ENCODE measurements at places on chromosomes 1 and 21.

- no peak for DNase-seq
These were observed 43.0 kb downstream of the WDR4 start for GRCh38 chr21:42836402-42836666.

DNA sequence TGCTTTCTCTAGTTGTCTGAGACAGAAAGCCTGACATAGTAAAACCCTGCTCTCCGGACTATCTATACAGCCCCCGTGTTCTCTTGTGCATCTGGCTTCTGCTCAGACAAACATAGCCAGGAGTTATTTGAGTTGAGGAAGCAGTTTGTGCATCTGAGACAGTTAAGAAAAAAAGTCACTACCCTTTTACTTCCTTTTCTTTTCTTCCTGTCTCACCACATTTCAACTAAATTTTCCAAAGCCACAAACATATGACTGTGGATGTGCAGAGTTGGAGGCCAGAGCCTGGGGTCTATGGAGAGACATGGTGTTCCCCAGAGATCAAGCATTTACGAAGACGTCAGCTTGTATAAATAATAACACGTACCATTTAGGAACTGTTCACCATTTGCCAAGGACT, 158.5 kb upstream of the FGGY start:
- peak; percentile 57 for DNase-seq

DNA sequence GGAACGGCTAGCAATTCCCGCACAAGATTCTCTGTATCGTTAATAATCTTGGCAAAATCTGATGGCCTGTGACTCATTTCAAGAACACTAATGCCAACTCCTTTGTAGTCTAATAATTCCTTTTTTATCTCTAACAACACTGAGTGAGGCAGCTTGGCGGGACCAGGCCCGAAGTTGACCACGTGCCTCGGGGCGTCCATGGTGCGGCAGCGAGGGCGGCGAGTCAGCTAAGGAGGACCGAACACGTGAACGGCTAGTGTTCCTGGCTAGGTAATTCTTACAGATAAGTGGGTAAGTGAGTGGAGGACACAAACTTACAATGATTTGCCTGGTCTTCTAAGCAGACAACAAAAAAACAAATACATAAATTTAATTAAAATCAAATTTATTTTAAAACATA, 49.3 kb upstream of the ADGRL4 start:
- DNase-seq, result no peak

GRCh38 chr21:41752231-41752681, 14.6 kb downstream of the RIPK4 start:
- no peak for DNase-seq

GRCh38 chr1:57883642-57883995, 459.8 kb upstream of the DAB1 start:
- no peak for DNase-seq

DNA sequence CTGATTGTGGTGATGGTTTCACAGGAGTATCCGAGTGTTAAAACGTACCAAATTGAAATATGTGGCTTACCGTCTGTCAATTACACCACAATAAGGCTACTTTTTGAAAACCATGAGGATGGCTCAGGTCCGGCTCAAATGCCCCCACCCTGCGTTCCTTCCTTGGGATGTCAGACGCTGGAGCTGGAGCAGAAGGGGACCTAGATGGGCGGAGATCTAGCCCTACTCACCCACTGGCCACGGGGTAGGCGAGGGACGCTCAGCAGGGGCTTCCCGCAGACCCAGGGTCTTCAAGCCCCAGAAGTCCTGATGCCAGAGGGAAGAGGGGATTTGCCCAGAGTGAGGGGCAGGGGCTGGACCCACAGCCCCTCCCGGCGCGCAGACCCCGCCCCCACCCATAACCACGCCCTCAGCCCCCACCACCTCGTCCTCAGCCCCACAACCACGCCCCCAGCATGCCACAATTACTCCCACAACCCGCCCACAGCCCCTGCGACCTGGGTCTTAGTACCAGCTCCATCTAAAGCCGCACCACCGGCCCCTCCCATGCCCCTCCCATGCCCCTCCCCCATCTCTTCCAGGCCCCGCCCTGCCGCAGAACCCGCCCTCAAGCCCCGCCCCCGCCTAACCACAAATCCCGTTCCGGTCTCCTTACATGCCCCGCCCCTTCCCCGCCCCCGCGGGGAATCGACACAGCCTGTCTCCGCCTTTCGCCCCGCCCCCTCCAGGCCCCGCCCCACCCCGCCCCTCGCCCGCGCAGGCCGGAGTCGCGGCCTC, at the start of gene LRRC3:
Gene LRRC3, plus strand, starts transcription at position 764 of the 777 bp plus-strand sequence. CDS start 1,135 bp downstream, outside the sequence.
- peak; percentile 12 for DNase-seq

GRCh38 chr1:83741348-83741747, 257.6 kb downstream of the TTLL7 start:
- DNase-seq, result no peak

- DNase-seq, result no peak
These were observed 61.6 kb upstream of the KIAA0040 start for GRCh38 chr1:175254190-175254589.

GRCh38 chr1:46301406-46301807, 2.0 kb downstream of the LRRC41 start:
- DNase-seq, result peak; percentile 20

DNA sequence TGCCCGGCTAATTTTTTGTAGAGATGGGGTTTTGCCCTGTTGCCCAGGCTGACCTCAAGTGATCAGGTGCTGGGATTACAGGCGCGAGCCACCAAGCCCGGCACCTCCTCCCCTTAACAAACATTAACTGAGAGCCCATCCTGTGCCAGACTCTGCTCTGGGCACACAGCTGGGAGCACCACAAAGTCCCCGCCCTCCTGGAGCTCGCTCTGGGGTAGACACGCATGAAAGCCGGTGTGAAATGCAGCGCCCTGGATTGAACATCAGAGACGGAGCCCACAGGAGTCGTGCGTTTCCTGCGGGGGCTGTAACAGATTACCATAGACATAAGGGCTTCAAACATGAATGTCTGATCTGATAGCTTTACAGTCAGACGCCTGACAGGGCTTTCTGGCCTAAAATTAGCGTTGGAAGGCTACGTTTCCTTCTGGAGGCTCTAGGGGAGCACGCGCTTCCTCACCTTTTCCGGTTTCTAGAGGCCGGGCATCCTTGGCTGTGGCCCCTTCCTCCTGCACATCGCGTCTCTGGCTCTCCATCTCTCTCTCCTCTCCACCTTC, 14.3 kb downstream of the SLC27A3 start:
- no peak for DNase-seq

DNA sequence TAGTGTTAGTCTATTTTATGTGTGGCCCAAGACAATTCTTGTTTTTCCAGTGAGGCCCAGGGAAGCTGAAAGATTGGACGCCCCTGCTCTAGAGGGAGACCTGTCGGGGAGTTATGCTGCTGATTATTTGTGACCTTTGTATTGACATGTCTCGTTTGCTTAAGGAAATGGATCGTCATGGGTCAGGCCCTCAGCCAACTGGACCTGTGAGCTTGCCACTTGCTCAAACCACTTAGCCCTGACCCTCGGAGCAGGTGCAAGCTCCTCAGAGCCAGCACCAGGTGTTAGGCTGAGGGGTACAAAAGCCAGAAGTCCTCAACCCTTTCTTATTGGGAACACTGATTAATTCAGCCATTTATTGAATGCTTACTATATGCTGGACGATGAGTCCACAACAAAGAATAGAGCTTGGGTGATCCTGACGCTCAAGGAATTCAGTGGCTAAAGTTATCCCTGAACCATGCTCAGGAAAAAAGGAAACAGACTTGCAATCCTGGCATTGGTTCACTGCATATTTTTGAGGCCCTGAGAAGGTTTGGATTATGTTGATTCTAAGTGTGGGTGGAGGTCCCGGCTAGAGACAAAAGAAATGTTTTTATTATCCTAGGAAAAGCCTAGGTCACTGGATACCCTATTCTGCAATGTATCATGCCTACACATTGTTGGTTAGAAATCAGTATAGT, 19.0 kb downstream of the TGFB2 start:
- no peak for DNase-seq

DNA sequence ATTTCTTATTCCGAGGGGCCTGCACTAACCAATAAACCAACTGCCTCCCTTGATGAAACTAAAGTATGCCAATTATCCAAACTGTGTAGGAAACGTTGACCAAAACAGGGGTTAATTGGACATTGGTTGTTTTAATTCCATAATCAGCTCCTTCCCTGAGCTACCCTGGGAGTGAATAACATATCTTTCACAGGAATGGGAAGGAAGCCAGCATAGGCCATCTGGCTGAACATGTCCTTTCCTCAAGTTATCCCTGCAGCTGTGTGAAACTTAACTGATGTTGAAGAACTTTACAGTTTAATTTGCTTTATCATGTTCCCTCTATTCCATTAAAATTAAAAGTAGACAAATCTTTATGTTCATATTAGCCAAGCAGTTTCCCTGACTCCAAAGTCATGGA, 75.4 kb downstream of the NRIP1 start:
- DNase-seq, result no peak

- no peak for DNase-seq
These were observed 2.6 kb downstream of the PADI1 start for GRCh38 chr1:17207540-17207939.

DNA sequence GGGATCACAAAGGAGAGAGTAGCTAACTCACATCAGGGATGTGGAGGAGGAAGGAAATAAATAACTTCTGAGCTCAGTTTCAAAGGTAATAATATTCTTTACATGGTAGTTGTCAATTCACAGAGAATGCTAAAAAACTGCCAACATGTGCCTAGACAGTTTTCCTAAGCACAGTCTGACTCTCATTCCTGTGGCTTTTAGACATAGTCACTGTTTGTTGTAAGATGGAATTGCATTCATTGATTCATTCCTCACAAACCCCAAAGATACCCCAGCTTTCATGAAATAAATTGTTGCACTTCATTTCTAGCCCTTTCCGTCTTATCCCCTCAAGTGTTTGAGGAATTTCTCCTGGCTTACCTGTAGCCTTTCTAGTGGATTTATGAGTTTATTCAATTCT, 263.9 kb downstream of the NTNG1 start:
- no peak for DNase-seq

GRCh38 chr1:40980453-40981121, 1.1 kb downstream of the CTPS1 start:
- peak; percentile 6 for DNase-seq

DNA sequence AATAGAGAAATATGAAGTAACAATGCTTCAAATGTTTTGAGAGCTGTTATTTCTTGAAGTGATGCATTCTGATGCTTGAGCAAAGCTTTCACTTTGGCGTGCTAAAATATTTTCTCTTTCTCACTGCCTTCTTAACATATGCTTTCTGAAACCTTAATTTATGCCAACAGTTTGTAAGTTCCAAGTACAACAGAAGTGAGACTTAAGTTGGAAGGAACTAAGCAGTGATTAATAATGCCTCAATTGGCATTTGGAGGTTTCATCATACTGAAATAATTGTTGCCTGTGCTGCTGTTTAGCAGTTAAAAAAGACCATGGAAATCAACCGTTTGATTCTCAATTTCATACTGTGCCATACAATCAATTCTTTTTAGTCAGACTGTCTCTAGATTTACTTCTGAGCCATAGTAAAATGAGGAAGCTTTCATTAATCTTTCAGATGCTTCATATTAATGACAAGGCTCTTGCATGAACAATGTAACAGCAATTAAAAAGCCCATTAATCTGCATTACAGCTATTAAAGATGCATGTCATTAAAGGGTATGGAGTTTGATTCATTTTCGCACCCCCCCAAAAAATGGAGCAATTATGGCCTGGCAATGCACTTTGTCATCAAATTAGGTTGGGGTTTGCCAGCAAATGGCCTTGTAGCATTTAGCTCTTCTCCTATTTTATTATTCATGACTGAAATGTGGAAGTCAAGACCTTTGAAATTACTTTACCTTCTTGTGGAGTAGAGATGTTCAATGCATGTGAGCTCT, 375.3 kb downstream of the USH2A start:
- no peak for DNase-seq

Data from AML-193 (cell line).